ENCODE measurements at places on chromosomes 6 and 20.

GRCh38 chr6:49543087-49543858, 7.2 kb upstream of the C6orf141 start:
- DNase-seq, result no peak

DNA sequence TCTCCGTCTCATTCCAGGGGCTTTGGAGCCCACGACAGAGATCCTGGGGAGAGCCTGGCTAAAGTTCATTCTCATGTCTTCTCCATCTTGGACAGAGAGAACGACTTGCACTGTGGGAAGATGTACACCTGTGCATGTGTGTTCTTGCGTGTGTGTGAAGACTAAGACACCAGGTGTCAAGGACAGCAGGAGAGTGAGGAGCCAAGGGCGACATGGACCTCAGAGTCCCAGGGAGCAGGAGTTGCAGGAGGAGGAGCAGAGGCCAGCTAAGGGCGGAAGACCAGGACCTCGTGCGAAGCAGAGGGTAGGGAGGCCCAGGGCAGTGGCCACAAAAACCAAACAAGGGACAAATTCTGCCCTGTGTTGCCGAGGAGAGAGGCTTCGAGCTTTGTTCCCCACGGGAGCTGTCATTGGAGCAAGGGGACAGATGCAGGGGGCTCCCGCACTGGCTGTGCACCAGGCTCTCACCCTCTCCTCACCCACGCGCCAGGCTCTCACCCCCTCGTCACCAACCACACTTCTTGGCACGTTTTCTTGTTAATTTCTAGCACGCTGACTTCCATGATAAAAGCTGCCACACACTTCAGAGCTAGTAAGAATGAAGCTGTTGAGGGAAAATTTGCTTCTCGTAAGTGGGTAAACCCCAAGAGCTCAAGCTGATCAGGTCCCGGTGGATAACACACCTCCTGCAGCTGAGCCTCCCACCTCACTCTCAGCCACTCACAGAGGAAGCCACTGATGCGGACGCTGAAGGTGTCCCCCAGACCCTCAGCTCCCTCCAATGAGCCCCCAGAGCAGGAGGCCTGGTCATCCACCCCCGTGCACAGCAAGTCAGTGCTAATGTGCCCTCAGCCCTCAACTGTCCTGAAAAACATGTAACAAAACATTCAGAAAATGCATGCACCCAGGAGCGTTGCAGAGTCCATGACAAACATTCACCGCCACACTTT, 62.6 kb downstream of the DLL1 start:
- DNase-seq, result no peak

- DNase-seq, result peak; percentile 59
Measured at GRCh38 chr6:106334646-106335448, 9.3 kb upstream of the ATG5 start.

DNA sequence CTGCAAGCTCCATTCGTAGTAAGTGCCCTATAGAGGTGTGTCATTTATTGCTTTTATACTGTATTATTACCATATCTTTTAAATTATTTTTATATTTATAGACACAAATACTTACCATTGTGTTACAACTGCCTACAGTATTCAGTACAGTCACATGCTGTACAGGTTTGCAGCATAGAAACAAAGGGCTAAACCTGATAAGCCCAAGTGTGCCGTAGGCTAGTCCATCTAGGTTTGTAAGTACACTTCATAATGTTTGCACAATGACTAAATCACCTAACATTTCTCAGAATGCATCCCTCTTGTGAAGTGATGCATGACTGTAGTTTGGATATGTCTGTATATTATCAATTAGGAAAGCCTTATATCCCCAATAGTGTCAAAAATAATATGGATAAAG, 122.8 kb downstream of the CLVS2 start:
- DNase-seq, result no peak

DNA sequence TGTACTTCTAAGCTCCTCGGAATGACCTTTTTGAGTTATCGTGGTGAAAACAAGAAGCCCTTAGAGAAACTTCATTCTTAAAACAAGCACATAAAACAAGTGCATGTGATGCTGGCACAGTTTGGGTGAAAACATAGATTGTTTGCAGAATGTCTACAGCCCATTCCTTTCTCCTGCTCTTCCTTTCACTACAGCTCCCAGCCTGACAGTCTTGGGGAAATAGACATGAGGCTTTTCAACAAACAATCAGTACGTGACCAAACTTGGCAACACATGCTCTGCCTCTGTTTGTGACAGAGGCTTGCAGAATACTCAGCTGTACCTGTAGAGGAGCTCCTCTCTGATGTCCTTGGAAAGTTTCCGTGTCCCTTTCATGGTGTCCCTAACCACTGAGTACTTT, 321.6 kb downstream of the ZFAND3 start:
- no peak for DNase-seq

DNA sequence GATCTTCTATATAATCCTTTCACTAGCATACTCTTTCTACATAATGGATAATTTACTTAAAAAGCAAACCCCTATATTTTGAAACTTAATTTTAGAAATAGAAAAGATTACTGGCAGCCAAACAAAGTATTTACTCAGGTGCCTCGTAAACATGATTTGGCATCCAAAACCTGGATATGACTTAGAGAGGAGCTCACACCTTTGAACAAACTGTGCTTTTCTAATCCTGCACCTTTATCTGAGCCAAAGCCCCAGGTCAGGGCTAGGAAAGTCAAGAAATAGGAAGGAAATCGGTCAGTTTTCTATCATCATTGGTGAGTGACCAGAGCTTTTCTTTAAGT, 170.9 kb downstream of the PHF3 start:
- no peak for DNase-seq

- no peak for DNase-seq
Measured at GRCh38 chr6:117464700-117465099, 17.8 kb upstream of the DCBLD1 start.

DNA sequence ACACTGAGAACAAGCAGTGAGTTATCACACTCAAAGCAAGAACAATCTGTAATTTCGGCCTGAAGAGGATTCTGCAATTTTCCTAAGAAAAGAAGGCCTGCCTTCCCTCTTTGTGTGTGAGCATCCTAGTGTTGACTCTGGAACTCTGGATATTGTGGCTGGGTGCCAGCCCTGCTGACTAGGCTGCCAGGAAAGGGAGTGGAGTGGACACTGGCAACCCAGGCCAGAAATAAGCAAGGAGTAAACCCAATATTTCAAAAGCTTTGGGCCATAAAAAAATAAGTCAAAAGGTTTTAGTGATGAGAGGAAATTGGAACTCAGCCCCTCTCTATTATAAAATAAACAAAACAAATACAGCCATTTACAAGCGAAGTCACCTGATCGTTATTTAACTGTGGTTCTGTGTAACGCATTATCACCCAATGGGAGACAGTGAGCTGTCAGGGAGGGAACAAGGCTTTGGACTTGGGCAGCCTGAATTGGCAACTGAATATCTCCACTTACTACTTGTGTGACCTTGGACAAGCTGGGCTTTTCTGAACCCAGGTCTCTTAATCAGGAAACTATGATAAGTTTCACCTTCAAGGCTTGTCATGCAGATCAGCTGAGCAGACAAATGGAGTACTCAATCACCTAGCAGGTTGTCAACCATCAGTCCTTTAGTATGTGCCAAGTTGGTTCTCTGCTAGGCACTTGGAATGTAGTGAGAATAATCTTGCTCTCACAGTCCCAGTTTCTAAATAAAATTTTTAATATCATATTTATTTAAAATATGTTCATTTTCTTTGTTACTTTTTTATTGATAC, 196.2 kb downstream of the PAX1 start:
- DNase-seq, result no peak

DNA sequence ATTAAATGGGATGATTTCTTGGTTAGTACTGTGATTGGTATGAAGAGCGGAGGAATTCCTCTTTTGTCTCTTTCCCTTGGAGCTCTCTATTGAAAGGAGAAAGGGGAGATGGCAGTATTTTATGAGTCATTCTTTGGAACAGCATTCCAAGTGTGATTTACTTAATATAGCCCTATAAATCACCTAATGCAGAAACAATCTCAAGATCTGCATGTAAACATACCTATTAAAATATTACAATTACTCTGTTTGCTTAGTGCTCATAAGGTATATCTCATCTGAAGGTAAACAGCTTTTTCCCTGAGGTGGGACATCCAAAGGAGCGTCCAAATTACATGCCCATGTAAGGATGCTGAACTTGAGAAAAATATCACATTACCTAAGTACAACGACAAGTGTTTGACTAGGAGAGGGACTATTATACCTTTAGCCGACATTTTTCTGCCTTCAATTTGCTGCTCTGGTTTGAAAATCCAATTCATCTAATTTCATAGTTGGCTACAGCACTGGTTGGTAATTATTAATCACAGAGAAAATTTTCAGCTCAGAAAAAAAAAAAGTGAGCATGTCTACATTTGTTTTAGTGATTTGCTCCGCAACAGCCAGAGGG, 229.0 kb downstream of the FOXC1 start:
- no peak for DNase-seq

DNA sequence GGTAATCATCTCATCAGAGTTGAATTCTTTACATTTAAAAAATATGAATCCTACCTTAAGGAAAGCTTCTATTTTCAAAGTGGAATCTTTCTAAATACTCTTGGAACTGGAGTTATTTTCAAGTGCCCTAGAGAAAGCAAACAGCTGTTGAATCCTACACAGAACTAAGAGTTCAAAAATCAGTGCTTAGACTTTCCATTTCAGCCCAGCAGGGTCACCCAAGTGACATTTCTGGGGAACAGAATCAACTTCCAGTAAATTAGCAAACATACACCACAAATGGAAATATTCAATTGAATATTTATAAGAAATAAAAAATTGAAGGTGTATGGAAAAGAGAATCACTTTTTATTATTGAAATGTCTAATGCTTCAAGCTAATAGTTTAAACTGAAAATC, 427.7 kb upstream of the NOX3 start:
- DNase-seq, result no peak

- DNase-seq, result no peak
Measured at GRCh38 chr6:22558288-22558882, 11.0 kb upstream of the HDGFL1 start.

GRCh38 chr6:13515912-13516311, 28.5 kb upstream of the GFOD1 start:
- no peak for DNase-seq

DNA sequence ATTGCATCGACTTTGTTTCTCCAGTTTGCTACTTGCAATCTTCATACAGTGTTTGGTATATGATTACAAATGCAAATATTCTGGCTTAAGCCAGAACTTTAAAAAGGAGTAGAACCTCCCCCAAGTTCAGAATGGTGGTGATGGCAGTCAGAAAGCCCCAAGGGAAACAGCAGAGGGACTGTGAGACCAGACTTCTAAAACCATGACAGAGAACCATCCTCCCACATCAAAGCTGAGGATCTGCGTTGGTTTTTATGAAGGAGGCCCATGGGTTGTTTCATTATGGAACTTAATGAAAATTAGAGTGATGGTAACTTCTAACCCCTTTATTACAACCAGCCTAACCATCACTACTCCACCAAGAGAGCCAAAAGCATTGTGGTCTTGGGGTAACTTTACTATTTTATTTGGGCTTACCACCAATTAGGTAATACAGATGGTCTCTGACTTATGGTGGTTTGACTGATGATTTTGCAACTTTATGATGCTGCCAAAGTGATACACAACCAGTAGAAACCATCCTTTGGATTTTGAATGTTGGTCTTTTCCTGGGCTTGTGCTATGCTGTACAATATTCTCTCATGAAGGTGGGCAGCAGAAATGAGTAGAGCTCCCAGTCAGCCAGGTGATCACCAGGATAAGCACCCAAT, 10.9 kb upstream of the MRS2 start:
- peak; percentile 12 for DNase-seq

DNA sequence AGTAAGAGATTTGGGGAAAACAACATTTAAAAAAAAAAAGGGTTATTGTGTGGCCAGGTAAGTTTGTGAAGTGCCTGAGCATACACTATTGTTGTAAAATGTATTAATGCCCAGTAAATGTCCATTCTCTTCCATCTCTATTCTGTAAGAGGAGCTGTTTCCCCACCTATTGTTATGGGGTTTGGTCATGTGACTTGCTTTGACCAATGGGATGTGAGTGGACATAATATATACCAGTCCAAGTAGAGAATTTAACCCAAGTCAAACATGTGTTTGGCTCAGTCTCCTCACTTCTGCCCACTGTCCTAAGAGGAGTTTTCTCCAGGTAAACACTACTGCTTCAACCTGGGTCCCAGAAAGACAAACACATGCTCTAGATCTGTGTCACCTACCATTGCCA, 377.1 kb downstream of the FOXA2 start:
- no peak for DNase-seq

DNA sequence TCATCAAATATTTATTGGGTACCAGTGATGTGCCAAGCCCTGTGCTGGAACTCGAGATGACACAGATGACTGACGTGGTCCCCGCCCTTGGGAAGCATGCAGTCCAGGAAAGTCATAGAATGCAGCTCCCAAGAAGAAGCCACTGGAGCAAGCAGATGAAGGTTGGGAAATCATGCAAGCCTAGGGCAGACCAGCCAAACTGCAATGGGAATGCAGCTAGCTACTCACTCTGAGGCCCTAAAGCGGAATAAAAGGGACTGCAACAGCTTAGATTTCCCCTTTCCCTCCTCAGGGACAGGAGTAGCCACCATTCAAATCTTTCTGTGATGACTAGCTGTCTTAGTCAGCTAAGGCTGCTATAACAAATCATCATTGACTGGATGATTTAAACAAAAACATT, 152.2 kb downstream of the MAFB start:
- DNase-seq, result no peak

GRCh38 chr20:63863798-63864544, 1.1 kb upstream of the TPD52L2 start:
- DNase-seq, result peak; percentile 84

- DNase-seq, result no peak
Measured at GRCh38 chr6:11160199-11160598, 48.7 kb upstream of the ERVFRD-1 start.

- no peak for DNase-seq
Measured at GRCh38 chr6:52551483-52552277, 25.2 kb downstream of the TRAM2 start.

DNA sequence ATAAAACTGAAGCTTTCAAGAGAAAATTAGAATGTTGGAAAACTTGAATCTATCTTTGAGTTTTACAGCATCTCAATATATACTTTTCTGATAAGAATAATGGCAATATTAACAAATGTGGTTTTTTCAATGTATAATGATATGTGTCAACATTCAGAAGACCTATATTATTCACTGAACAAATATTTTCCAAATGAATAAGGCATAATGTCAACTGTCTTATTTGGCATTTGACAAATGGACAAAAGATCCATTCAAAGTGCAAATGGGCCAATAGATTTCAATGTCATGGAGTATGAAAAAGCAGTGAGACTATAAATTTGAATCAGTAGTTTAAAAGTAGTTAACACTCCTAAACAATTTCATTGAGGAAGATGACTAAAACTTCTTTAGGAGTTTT, 20.9 kb downstream of the LMBRD1 start:
- no peak for DNase-seq
